ENCODE measurements at places on chromosomes 5 and 9.

GRCh38 chr5:160438316-160439204, 16.9 kb downstream of the PTTG1 start:
- DNase-seq, result peak; percentile 42

DNA sequence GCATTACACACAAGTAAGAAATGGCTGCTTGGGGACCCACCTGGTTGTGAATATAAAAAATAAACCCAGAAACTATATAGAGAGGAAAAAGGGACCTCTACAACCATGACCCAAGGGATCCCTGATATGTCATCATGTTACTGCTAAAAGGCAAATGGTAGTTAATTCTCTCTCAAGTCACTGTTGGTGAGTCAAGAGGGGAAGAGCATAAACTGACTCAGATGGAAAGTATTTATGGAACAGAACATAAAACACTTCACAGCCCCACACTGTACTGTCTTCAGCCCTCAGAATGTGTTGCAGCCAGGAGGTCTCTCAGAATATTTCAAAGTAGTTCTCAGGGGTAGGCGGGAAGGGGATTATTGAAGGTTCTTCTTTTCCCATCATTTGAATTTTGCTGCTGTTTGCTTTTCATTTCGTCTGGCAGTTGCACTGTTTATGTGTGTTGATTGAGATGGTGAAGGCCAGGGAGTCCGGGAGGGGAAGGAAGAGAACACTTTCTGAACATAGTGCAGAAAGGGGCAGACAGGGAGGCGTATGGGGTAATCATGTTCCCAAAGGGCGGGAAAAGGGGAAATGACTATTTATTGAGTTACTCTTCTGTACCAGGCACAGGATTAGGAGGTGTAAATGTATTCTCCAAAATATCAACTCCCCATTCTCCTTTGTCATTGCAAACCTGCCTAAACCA, 85.5 kb downstream of the TEK start:
- DNase-seq, result no peak

- no peak for DNase-seq
Observed at GRCh38 chr9:69805962-69806515, 14.6 kb upstream of the CFAP95 start.

- peak; percentile 30 for DNase-seq
Observed at GRCh38 chr9:4987961-4988421, 2.9 kb downstream of the JAK2 start.

GRCh38 chr5:159878988-159879471, 37.3 kb upstream of the ADRA1B start:
- DNase-seq, result peak; percentile 28

DNA sequence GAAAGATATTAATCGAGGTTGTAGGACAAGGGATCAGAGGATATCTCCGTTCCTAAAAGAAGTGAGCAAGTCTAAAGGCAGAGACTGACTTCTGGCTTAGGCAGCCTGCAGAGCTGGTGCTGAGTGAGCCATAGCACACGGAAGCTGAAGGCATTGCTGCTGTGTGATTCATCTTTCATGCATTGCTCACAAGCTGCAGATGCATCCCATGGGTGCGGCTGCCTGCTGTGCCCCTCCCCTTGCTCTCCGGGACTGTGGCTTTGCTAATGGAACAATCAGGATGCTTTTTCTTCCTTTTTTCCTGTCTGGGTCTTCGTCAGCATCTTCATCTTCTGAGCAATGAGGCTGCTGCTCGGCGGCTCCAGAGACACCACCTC, 341.4 kb downstream of the DIRAS2 start:
- peak; percentile 33 for DNase-seq

- DNase-seq, result peak; percentile 20
Observed at GRCh38 chr9:71285191-71285656, 163.8 kb upstream of the TRPM3 start.

DNA sequence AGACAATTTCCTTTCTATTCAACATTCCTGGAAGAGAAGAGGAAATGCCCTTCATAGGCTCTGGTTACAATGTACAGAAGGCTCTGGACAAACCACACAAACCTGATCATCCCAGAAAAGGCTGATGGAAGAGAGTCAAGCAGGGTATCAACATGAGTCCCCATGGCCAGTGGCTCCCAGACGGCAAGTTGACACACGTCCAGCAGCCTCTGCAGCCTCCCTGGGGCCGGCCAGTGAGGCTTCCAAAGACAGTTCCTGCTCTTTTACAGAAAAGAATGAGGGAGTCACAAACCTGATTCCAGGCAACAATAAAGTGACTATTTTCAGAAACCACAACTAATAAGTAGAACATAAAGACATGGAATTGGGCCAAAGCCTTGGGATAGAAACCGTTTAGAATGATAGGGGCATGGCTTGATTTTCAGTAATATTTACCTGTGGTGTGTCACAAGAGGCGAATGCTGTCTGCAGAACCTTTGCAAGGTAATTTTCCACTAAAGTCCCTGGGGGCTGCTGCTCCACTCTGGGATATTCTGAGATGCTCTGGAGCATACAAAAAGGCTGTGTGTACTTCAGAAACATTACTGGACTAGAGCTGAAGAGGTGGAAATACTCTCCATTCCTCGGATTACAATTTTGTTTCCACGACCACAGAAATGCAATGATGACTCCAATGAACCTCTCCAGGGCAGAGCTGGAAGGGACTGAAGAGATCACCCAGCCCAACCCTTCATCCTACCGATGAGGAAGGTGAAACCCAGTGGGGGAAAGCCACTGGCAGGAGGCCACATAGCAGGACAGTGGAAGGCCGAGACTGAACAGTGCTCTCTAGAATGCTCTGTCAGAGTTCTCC, 10.4 kb downstream of the MED27 start:
- no peak for DNase-seq

- DNase-seq, result no peak
Observed at GRCh38 chr9:13360188-13360587, 80.7 kb upstream of the MPDZ start.
